ENCODE measurements at places on chromosomes 2 and 18. TPM values are rescaled to one million over a fixed set of nuclear protein-coding genes. Genes with fewer than 3 reads are reported as not detected.

KCNJ13 gene
- total RNA-seq, result not detected

- H3K36me3 ChIP-seq, result no peaks in the 10 kb centered on the region
- DNase-seq, result no peak
- no peaks in the 10 kb centered on the region for H3K27me3 ChIP-seq
- no peak overlapping the region for H3K4me3 ChIP-seq
- H3K4me1 ChIP-seq, result no peaks in the 10 kb centered on the region
These were observed 149.2 kb upstream of the GYPC start for GRCh38 chr2:126506786-126507185.

- DNase-seq, result no peak
- H3K27me3 ChIP-seq, result no peaks in the 10 kb centered on the region
- no peak overlapping the region for H3K4me3 ChIP-seq
- no peaks in the 10 kb centered on the region for H3K36me3 ChIP-seq
- no peak overlapping the region for H3K27ac ChIP-seq
- no peaks in the 10 kb centered on the region for H3K4me1 ChIP-seq
These were observed 63.4 kb downstream of the MREG start for GRCh38 chr2:215949991-215950404.

- DNase-seq, result no peak
- no peak overlapping the region for H3K27ac ChIP-seq
- H3K36me3 ChIP-seq, result no peaks in the 10 kb centered on the region
- no peaks in the 10 kb centered on the region for H3K4me1 ChIP-seq
These were observed 100.5 kb upstream of the ODC1 start for GRCh38 chr2:10548626-10549025.

DNA sequence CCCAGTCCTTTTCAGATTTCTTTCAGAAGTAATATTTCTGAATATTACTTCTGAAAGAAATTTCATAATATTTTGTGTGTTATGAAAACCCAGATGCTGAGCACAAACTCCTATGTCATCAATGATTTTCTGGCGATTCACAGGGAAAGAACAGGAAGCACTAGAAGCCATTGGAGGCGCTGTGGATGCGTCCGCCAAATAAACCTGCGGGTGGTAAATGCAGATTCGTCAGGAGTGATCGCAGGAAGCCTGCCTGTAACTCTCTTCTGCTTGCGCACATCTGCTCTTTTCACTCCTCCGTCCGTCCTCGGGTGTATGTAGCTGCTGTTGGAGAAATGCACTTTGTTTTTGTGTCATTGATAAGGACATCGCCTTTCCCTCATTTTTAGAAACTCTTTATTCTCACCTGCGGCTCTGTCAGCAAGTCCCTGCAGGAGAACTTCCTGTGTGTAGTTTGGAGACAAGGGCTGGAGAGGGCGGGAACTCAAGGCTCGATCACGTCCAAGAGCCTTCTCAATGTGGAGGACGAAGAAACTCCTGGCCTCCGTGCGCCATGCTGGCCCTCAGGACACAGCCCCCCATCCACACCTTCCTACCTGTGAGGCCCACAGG is 483.8 kb downstream of the GALR1 start:
- H3K36me3 ChIP-seq, result no peaks in the 10 kb centered on the region
- DNase-seq, result no peak
- no peak overlapping the region for H3K27ac ChIP-seq
- no peaks in the 10 kb centered on the region for H3K4me1 ChIP-seq

SOX11 gene
- total RNA-seq, result 0.41 TPM

DNA sequence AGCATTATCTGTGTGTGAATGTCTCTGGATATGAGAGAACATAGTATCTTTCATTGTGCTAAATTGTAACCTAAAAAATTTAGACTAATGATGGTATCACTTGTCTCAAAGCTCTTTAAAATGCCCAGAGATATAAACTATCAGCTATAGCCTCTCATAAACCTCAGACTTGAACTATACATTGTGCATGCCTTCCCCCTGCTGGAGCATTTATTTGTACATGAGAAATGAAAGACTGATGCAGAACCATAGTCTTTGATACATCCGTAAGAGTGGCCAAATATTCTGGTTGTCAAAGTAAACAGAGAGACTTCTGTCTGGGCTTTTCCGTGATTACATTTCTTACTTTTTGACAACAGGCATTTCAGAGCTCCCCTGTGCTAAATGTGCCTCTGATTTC is 71.9 kb upstream of the CCDC68 start:
- H3K36me3 ChIP-seq, result no peaks in the 10 kb centered on the region
- no peaks in the 10 kb centered on the region for H3K4me1 ChIP-seq
- no peak overlapping the region for H3K27ac ChIP-seq
- H3K27me3 ChIP-seq, result no peaks in the 10 kb centered on the region
- no peak overlapping the region for H3K4me3 ChIP-seq

DNA sequence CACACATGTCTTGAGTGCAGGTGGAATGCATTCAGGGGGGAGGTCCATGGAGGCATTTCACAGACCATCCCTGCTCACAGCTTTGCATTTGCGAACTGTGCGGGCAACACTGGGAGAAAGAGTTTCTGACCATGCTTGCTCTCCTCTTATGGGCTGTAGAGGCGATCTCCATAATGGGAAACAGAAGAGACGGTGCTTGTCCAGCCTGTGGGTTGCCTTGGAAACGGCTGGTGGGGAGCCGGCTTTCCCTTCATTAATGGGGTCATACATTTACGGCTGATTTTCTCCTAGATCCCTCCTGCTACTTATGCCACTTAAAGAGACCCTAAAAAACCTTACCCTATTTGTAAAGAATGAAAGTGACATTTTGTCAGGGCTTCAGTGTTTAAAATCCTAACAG is 147.4 kb downstream of the SOX11 start:
- no peak for DNase-seq
- H3K27ac ChIP-seq, result no peak overlapping the region
- H3K27me3 ChIP-seq, result no peaks in the 10 kb centered on the region
- no peaks in the 10 kb centered on the region for H3K36me3 ChIP-seq
- H3K4me3 ChIP-seq, result no peak overlapping the region

GRCh38 chr2:203861197-203861596 is 6.4 kb upstream of the CTLA4 start:
- no peaks in the 10 kb centered on the region for H3K27me3 ChIP-seq
- no peak overlapping the region for H3K27ac ChIP-seq
- no peak for DNase-seq
- H3K36me3 ChIP-seq, result no peaks in the 10 kb centered on the region
- no peak overlapping the region for H3K4me3 ChIP-seq

GRCh38 chr2:148754864-148755263 is 110.3 kb downstream of the EPC2 start:
- no peaks in the 10 kb centered on the region for H3K27me3 ChIP-seq
- H3K27ac ChIP-seq, result no peak overlapping the region
- DNase-seq, result no peak
- peaks cover 9% of the 10 kb centered on the region for H3K36me3 ChIP-seq
- H3K4me1 ChIP-seq, result no peaks in the 10 kb centered on the region

DNA sequence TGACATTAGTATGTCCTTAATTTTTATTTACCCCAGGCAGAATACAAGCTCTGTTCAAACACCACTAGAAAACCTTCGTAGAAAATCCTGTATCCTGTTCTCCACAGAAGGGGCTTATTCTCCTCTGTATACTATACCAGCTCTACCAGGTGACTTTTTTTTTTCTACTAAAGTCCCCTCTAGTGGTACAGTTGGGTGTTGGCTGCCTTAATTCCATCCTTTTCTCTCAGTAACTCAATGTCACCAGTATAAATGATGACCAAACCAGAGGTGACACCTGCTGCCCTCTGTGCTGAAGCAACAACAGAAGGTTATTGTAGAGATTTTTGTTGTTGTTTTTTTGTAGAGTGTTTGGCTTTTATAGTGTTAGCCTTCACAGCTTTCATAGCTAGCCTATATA is 1322.0 kb downstream of the LRP1B start:
- H3K36me3 ChIP-seq, result no peaks in the 10 kb centered on the region
- no peaks in the 10 kb centered on the region for H3K27me3 ChIP-seq
- no peak overlapping the region for H3K4me3 ChIP-seq
- no peak for DNase-seq

GRCh38 chr2:14951569-14952285 is 319.2 kb downstream of the LRATD1 start:
- DNase-seq, result no peak
- H3K27me3 ChIP-seq, result no peaks in the 10 kb centered on the region
- H3K27ac ChIP-seq, result no peak overlapping the region
- no peaks in the 10 kb centered on the region for H3K4me1 ChIP-seq

DNA sequence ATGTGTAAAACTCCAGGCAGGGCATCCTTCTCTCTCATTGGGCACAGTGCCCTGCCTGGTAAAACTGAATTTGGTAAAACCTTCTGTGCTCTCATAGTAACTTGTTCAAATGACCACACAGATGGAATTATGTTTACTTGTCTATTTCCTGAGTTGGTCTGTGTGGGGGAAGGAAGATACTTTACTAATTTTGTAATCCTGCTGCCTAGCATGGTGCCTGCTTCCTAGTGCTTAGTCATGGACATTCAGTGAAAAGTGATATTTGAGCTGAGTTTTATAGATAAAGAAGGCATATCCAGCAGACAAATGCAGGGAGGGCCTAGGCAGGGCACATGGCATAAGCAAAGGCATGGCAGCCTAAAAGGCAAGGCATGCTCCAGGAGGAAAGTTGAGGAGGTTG is 199.4 kb downstream of the FSHR start:
- no peaks in the 10 kb centered on the region for H3K27me3 ChIP-seq
- H3K4me3 ChIP-seq, result no peak overlapping the region
- no peaks in the 10 kb centered on the region for H3K4me1 ChIP-seq
- H3K36me3 ChIP-seq, result no peaks in the 10 kb centered on the region
- DNase-seq, result no peak

DNA sequence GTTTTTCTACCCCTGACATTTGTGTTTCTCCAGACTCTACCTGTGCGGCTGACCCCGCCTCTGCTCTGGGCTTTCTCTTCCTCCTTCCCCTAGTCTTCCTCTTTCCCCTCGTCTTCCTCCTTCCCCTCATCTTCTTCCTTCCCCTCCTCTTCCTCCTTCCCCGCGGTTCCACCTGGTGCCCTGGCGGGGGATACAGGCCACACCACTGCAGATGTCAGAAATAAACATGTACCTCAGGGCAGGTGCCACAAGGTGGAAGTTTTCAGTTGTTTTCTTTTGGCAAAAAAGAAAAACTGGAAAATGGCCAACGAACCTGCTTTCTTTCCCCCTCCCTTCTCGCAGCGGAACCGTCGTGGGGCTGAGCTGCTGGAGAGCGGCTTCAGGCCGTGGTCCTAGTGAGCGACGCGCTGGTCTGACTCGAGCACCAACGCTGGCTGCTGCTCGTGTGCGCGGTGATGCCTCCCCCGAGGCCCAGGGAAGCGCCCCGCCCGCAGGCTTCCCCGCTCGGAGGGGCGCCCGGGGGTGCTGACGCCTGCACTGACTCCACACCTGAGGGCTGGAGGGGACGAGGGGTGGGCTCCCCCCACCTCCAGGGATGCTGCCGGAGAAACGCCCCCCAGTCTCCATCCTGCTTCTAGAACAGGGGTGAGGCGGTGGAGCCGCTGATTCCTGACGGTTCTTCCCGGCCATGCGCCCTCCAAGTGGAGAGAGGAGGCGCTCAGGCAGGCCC is 83.7 kb upstream of the ZNF516 start:
- no peak for DNase-seq
- H3K27me3 ChIP-seq, result peaks cover 6% of the 10 kb centered on the region
- no peaks in the 10 kb centered on the region for H3K4me1 ChIP-seq
- no peak overlapping the region for H3K4me3 ChIP-seq
- no peak overlapping the region for H3K27ac ChIP-seq
- no peaks in the 10 kb centered on the region for H3K36me3 ChIP-seq

TMEFF2 gene
- total RNA-seq, result 0.27 TPM

- H3K36me3 ChIP-seq, result no peaks in the 10 kb centered on the region
- DNase-seq, result peak; percentile 34
- H3K4me1 ChIP-seq, result no peaks in the 10 kb centered on the region
- no peaks in the 10 kb centered on the region for H3K27me3 ChIP-seq
These were observed 86.6 kb upstream of the CAVIN2 start for GRCh38 chr2:191933307-191934105.

- H3K36me3 ChIP-seq, result no peaks in the 10 kb centered on the region
- H3K4me3 ChIP-seq, result no peak overlapping the region
- no peaks in the 10 kb centered on the region for H3K27me3 ChIP-seq
- H3K4me1 ChIP-seq, result no peaks in the 10 kb centered on the region
- H3K27ac ChIP-seq, result no peak overlapping the region
These were observed 219.7 kb upstream of the HS6ST1 start for GRCh38 chr2:128538396-128538795.

DNA sequence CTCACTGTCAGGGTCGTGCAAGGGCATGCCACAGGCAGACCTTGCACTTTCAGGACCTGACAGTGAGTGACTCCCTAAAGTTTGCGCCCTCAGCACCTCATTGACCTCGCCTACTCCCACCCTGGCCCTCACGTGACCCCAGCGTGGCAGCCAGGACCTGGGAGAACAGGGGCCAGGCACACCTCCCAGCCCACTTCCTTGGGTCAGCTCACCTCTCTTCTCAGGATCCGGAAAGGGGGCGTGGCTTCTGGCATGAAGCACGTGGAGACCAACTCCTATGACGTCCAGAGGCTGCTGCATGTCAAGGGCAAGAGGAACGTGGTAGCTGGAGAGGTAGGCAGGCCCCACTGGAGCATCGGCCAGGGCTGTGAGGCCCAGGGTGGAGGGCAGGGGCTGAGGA is 8.8 kb downstream of the VIL1 start:
- H3K27me3 ChIP-seq, result no peaks in the 10 kb centered on the region
- H3K27ac ChIP-seq, result no peak overlapping the region
- no peak for DNase-seq
- no peaks in the 10 kb centered on the region for H3K4me1 ChIP-seq
- H3K4me3 ChIP-seq, result no peak overlapping the region

DNA sequence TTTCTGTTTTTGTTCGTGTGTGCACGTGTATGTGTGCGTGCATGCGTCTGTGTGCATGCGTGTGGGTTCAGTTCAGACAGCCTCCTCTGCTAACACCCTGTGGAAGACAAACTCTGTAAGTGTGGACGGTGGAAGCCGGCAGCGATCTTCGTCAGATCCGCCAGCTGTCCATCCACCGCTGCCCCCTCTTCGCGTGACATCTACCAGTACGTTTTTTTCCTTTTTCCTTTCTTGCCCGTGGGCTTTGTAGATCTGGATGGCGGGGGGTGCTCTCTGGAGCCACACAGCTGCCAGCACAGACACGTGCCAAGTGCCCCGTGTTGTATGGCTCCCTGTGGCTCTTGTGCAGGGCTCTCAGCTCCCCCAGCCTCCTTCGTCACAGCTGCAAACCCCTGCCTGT is 32.3 kb downstream of the ITGB1BP1 start:
- no peak overlapping the region for H3K27ac ChIP-seq
- DNase-seq, result no peak
- no peaks in the 10 kb centered on the region for H3K27me3 ChIP-seq
- no peaks in the 10 kb centered on the region for H3K36me3 ChIP-seq
- no peaks in the 10 kb centered on the region for H3K4me1 ChIP-seq

DNA sequence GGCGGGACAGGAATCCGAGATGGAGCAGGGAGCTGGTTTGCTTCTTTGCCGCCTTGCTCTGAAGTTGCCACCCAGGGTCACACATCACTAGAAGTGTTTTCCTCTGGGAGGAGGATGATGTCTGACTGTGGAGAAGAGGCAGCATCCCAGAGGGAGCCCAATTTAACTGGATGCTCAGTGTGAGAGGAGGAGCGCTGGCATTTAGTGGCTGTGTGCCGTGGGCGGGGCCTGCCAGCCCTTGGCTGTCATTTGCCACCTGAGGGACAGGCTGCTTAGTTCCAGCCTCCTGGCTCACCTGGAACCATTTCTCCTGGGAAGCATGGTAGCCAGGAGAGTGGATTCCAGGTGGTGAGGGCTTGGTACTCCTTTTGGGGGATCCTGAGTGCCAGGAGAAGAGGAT is 9.6 kb downstream of the B3GNT2 start:
- no peaks in the 10 kb centered on the region for H3K27me3 ChIP-seq
- no peak overlapping the region for H3K4me3 ChIP-seq
- H3K36me3 ChIP-seq, result no peaks in the 10 kb centered on the region

GRCh38 chr2:175030380-175031271 is 25.4 kb upstream of the CHN1 start:
- H3K4me1 ChIP-seq, result no peaks in the 10 kb centered on the region
- peak; percentile 13 for DNase-seq
- H3K27ac ChIP-seq, result no peak overlapping the region
- no peaks in the 10 kb centered on the region for H3K27me3 ChIP-seq
- no peak overlapping the region for H3K4me3 ChIP-seq
